ENCODE measurements at places on chromosomes 1 and 21.
A peak's percentile ranks its signal among the peaks of the same experiment; 100 is the strongest.

DNA sequence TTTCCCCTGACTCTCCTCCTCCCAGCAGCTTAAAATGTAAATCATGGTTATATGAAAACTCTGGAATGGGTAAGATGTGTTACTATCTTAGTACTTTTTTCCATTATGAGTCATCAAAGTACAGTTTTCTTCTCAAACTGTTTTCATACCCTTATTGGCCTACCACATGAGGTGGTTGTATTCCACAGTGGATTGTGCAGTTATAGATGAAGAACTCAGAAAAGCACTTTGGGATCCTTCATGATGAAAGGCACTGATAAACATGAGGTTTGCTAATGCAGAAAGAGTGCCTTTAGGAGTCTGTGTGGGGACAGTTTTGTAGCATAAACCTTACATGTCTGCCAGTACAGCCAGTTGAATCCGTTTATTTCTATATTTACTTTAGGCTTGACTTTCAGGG is 32.0 kb upstream of the MYOCOS start:
- no peak for DNase-seq

- no peak for DNase-seq
Measured at GRCh38 chr1:36981771-36982622, 52.3 kb downstream of the GRIK3 start.

- DNase-seq, result peak; percentile 93
Measured at GRCh38 chr1:145918144-145918991, at the start of gene PEX11B. PEX11B (minus strand) TSS chr1:145918717; CDS start chr1:145918688, 29 bp downstream.

GRCh38 chr1:107363154-107363553 is 222.3 kb downstream of the NTNG1 start:
- no peak for DNase-seq

DNA sequence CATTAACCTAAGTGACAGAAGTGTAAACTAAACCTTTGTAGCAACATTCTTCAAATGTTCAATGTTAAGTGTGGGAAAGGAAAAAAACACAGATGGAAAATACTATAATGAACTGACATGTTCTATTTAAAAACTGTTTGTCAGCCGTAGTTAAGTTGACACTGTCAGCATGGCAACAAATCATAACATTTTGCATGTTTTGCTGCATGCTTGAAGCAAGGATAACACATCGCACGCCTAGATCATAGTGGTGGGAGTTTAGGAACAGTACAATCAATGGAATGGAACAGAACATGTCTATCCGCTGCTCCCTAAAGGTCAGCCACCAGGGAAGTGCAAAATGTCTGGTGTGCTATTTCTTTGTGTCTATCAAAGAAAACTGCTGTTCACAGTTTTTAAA is 62.5 kb upstream of the ESRRG start:
- DNase-seq, result no peak

DNA sequence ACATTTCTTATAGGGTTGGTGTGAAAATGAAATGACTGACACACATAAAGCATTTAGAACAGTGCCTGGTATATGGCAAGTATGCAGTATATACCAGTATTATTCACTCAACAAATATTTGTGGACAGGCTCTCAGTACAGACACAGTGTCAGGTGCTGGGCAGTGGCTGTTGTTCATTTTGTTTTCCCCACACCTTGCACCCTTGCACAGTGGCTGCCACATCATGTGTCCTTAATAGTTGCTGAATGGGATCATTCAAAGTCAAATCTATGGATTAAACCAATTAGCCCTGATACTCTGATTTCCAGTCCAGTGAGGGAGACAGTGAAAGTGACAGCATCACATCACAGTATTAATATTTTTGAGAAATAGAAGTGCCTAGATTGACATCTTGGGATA is 2.4 kb downstream of the SLAMF1 start:
- DNase-seq, result no peak

- peak; percentile 89 for DNase-seq
Measured at GRCh38 chr1:36553591-36554322, 71.0 kb upstream of the CSF3R start.

DNA sequence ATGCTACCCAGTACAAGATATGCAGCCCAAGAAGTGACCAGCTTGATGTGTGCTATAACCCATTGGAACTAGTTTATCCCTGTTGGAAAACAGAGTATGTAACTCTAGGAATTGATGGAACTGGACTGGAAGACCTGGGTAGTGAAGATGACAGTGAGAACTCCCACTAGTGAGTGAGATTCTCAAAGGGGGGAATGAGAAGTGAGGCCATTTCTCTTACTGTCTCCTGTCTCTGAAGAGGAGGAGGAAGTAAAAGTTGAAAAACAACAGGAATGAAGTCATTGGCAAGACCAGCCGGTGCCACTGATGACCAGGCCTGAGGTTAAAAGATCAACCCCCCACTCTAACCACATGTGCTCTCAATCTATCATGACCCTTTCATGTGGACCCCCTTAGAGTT is 20.9 kb downstream of the PLA2G2F start:
- no peak for DNase-seq

GRCh38 chr1:59593798-59594790 is 220.7 kb upstream of the HOOK1 start:
- no peak for DNase-seq

- no peak for DNase-seq
Measured at GRCh38 chr1:31732751-31733289, 29.0 kb upstream of the COL16A1 start.

- DNase-seq, result peak; percentile 81
Measured at GRCh38 chr1:9721606-9722377, 70.3 kb downstream of the PIK3CD start.
